NCI-H2081 (cell line): ENCODE measurements at places on chromosomes 12 and 14.
A peak's percentile ranks its signal among the peaks of the same experiment; 100 is the strongest.

DNA sequence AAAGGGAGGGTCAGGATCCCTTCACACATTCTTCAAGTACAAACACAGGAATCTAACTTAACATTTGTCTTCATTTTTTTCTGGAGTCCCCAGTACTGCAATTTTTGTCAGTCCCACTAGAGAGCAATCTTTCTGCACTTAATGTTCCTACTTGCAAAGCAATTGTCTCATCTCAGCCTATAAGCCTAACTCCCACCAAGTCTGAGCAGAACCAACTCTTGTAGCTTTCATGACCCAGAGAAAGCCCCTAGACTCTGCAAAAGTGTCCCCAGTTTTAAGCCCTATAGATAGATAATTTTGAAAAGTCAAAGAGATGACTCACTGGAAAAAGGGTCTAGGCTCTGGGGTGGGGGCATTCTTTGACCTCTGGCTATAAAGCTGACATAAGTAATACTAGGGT is 1.8 kb upstream of the ZBTB39 start:
- DNase-seq = peak; percentile 23

- DNase-seq = no peak
Measured at GRCh38 chr12:26704684-26705460, 128.1 kb downstream of the ITPR2 start.

DNA sequence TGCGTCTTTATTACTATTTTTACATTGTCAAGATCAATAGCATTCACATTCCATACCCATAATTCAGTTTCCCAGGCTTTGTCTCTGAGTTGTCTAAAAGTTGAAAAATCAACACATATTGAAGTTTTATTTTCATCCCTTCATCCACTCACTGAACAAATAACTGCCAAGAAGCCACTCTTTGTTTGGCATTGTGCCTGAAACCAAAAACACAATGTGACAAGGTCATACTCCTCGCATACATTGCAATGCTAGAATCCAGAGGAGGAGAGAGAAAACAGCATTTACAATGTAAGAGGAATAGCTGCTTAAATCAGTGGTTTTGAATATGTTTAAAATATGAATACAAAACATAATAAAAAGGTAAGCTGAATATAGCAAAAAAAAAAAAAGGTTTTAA is 71.8 kb downstream of the CCDC60 start:
- DNase-seq = no peak

DNA sequence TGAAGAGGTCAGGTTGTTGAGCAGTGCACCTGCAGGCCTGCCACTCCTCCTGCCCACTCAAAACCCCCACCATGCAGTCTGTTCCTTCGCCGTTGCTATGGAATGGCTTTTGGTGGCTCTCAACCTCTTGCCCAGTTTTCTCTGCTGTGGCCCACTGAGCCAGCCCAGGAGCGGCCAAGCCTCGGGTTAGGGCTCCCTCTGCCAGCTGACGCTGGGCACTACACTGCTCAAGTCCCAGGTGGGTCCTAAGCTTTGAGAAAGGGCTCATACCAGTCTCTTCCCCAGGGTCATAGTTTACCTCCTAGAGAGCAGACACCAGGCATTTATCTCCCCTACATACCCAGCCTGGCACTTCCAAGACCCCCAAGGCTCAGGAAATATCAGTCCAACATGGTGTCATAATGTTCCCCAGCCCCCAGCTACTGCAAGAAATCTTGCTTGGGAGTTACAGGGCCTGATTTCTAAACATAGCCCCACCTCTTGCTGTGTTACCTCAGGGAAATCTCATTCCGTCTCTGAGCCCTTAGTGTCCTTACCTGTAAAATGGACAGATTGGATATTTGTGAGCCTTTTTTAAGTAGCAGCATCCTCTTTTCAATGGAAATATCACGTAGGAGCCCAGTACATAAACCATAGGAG is 59.4 kb downstream of the TSPAN11 start:
- DNase-seq = peak; percentile 50

- peak; percentile 15 for DNase-seq
Measured at GRCh38 chr12:97398704-97399103, 63.9 kb upstream of the RMST start.

GRCh38 chr14:53683229-53683628 is 273.4 kb downstream of the BMP4 start:
- DNase-seq = peak; percentile 25

DNA sequence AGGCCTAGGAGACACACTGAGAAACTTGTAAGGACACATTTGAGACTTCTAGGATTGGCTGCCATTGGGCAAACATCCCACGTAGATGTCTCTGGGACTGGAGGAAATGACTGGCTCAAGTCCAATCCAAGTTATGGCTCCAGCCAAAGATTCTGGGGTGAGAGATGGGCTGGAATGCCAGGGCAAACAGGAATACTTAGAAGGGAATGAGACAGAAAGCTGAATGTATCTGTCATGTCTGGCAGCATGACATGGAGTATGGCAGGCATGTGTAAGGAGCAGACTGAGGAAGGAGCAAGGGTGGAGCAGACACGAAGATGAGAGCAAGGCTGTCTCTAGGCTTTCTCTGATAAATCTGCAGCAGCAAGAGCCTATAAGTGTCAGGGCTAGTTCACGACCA is 209.2 kb downstream of the PHLDA1 start:
- DNase-seq = no peak

- peak; percentile 22 for DNase-seq
Measured at GRCh38 chr12:13981296-13981962, at the start of gene GRIN2B. TSS of gene GRIN2B (minus strand) at chr12:13981602. CDS start at chr12:13866208, 115,394 bp downstream.

DNA sequence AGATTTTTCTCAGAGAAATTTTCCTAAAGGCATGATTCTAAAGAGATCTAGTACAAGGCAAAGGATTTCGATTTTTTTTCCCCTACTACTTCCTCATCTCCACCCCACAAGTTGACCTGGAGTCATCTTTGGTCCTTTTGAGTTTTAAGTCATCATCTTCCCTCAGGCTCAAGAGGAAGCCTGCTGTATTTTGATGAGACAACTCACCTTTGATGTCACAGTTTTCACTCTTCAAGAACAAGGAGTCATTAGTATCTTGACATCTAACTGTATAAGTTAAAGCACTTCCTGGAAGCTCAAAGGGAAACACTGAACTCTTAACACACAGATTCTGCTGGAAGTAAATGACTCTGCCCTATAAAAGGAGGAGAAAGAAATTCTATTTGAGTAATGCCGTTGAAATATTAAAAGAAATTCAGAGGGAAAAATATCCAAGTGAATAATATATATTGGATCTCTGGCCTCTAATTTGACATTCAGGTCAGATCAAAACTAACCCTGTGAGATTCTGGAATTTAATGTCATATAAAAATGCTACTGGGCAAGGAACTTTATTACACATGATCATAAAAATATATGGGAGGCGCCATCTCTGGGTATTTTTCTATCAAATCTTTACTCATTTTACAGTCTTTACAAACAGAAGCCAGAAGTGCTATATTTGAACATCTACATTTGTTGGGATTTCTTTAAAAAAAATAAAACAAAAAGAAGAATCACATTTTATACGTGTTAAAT is 435.0 kb downstream of the NRXN3 start:
- no peak for DNase-seq
